ENCODE measurements at places on chromosomes 1 and 21.

DNA sequence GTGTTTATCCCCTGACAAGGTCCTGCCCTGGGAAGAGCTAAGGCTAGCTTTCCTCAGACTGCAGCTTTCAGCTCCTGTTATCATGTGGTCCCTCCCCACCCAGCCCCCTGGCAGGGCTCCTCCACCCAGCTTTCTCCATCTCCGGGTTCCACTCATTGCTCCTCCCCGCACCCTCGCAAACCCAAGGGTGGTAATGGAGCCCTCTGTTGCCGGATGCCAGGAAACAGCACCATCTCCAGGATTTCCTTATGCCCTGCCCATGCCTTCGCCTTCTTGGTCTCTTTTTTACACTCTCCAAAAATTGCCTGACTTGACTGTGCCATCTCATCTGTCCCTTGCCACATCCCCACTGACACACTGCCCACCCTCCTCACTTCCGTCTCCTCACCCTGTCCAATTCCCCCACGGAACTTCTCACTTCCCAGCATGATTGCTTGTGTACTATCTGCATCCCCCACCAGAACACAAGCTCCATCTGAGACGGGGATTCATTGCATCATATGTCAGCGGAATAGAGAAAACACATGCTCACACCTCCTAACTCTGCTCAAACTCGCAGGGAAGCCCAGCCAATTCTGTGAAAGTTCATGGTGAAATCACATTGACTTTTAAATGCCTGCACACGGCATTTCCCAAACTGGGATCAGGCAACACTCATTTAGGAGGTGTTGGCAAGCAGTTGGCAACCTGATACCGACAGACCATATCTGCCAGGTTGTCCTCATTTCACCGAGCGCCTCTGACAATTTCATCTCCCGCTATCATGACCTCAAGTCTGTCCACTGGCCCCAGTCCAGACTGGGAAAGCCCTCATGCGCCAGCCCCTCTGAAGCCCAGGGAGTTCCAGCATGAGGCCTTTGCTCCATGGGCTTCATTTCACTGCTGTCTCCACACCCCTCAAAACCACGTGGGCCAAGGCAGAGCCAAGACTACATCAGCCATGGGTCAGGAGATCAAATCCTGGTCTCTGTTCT lies 201.1 kb downstream of the MATN1 start:
- no peak for DNase-seq

- no peak for DNase-seq
Observed at GRCh38 chr1:2910211-2910610, 108.7 kb upstream of the TTC34 start.

- DNase-seq: no peak
Observed at GRCh38 chr21:27564684-27565301, 597.9 kb upstream of the ADAMTS5 start.

- no peak for DNase-seq
Observed at GRCh38 chr21:39033878-39034589, 149.2 kb downstream of the PSMG1 start.

DNA sequence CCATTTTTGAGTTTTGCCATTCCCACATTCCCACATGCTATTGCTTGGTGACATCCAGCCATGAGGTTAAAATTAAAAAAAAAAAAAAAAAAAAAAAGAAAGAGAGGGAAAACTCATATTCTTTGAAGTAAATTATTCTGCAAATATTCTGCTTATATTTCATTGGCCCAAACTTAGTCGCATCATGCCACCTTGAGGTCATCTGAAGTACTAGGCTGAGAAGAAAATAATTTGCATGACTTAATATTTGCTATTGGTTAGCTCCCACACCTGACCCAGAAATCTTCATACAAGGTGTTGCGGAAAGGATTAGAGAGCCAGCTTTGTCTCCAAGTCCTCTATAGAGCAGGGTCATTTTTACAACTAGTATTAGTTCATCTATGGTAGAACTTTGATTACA lies 2206.0 kb downstream of the MRPL39 start:
- no peak for DNase-seq

- DNase-seq: no peak
Observed at GRCh38 chr1:229888561-229889001, 178.5 kb upstream of the GALNT2 start.

DNA sequence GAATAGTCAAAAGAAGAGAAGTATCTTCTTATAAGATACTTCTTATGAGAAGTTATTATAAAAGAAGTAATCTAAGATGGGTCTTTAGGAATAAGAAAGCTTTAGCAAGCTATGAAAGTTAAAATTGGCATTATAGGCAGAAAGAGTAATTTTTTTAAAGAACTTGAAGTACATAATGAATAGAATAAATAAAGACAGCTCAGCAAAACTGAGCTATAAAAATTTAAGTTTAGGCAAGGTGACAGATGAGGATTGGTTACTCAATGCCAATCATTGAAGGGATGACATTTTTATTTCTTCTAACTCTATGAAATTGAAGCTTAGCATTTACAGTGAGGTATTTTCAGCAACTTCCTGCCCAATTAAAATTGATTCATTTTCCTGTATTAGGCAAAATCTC lies 966.8 kb downstream of the BRINP3 start:
- DNase-seq: no peak

DNA sequence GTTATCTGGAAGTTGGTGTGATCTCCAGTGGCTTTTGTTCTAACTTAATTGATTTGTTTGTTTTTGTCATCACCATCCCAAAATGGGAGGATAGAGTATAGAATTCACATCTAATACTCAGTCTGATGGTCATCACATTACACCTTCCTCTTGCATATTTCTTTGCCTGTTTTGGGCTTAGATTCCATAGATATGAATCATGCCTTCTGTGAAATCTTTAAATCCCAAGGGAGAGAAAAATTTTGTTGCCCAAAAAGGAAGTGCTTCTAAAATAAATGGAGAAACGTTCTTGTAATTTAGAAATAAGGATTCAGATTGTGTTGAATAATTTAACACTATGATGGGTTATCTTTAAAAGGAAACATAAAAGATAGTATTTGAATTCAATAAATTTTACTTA lies 446.0 kb upstream of the LRRC7 start:
- DNase-seq: no peak

DNA sequence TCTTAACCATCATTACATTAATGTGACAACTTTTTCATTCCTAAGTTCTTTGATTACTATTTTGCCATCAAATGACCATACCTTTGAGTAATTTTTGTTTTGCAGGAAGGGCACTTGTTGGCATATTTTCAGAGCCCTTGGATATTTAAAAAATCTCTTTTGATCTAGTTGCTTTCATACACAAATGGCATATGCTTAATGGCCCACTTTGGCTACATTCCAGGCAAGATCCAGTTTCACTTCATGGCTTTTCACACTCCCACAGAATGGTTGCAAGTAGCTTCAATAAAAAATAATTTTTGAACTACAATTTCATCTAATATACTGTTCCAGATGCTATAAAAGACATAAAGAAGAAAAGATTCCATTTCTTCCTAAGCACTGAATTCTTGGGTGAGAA lies 18.1 kb downstream of the ADAM30 start:
- no peak for DNase-seq

GRCh38 chr1:173429471-173430402 lies 47.4 kb upstream of the PRDX6 start:
- peak; percentile 23 for DNase-seq

- no peak for DNase-seq
Observed at GRCh38 chr1:155974208-155975115, 3.9 kb downstream of the ARHGEF2 start.

GRCh38 chr1:31415658-31416057 lies 2.6 kb downstream of the SERINC2 start:
- DNase-seq: no peak

GRCh38 chr1:185258676-185259075 lies 58.4 kb downstream of the IVNS1ABP start:
- DNase-seq: no peak

DNA sequence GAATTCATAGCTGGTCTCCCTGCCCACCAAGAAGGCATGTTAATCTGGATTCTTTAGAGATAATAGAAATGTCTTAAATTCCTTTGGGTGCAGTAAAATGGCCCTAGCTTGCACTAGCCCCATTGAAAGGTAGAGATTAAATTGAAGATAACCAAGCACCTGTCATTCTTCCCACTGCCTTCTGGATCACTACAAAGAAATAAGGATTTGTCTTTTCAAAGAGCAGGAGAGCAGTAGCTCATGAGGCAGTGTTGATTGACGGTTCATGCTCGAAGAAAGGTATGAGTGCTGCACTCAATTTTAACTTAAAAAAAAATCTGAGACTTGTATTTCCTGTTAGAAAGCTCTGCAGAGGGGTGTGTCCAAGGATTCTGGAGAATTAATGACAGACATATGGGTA lies 74.9 kb upstream of the F3 start:
- no peak for DNase-seq

- DNase-seq: no peak
Observed at GRCh38 chr1:211660718-211661222, 14.7 kb downstream of the NEK2 start.

GRCh38 chr1:91731815-91732214 lies 154.1 kb downstream of the TGFBR3 start:
- DNase-seq: peak; percentile 15

DNA sequence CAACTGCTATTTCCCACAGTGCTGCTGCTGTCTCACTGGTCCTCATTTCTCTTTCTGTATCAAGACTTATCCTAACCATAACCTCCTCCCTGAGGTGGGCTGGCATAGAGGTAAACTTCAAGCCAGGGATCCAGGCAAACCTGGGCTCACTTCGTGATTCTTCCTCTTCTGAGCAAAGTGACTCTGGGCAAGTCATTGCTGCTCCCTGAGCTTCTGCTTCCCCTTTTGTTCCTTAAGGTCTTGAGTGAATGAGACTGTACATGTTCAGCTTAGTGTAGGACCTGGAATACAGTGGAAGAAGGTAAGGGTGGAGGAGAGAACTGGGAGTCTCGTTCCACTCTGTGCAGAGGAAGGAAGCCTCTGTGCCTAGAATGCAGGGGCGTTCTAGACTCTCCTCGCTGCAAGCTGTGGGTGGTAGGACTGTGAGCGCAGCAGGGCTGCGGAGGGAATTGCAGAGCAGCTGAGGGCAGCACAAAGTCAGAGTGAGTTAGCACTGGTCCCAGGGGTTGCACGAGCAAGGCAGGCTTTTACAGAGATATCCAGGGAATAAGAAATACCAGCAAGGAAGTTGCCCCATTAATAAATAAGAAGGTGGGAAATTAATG lies 11.4 kb upstream of the ERI3 start:
- DNase-seq: no peak

DNA sequence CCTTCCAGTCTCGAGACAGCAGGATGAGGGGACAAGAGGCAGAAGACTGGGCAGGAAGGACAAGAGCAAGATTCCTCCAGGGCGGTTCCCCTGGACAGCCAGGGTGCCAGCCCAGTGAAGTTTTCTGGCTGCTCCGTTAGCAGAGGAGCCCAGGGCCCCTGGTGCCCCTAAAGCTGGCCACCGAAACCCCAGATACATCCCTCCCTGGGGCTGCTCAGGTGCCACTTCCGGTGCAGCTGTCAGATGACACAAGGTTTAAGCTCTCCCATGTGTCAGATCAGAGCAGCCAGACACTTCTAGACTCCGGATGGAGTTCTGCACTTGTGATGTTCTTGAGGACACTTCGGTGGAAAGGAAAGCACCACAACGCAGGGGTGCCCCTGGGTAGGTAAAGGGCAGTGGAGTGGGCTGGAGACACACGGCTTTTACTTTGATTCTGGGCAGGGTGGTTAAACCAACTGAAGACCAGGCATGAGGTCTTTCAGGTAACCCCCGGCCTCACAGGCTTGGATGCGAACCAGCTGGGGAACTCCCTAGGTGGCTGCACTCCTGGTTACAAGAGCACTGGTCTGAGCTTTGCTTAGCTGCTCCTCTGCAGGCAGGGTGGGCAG lies 85.7 kb downstream of the ITPKB start:
- DNase-seq: no peak

GRCh38 chr1:220997791-220998190 lies 118.5 kb downstream of the HLX start:
- DNase-seq: no peak

DNA sequence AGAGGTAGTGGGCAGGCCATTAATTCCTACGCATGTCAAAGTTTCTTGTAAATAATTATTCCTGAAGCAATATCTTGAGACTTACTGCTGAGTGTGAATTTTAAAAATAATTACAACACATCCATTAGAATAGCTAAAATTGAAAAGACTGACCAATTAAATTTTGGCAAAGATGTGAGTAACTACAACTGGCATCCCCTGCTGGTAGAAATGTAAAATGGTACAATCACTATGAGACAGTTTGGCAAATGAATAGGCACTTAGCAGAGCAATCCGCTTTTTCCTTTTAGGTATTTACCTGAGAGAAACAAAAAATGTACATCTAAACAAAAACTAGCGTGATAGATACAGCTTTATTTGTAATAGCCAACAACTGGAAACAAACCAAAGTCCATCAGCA lies 798.9 kb downstream of the BRINP3 start:
- no peak for DNase-seq

GRCh38 chr1:157233131-157233530 lies 94.9 kb upstream of the ETV3 start:
- no peak for DNase-seq

DNA sequence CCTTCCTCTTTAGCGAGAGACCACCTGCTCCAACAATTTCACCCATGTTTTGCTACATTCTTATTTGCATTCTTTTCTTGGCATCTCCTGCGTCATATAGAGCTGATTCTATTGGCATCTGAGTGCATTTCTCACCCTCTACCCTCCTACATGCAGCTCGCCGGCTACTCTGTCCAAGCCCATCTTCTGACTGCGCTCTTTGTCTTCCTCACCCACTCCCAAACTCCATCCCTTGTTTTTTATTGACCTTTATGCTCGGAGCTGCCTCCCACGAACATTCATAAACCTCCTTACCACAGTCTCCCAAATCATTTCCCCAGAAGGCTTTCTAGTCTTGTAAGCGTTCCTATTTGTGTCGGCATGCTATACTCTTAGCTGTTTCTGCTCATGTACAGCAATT lies 33.6 kb upstream of the FMN2 start:
- no peak for DNase-seq

- no peak for DNase-seq
Observed at GRCh38 chr1:208269338-208269666, 25.1 kb upstream of the PLXNA2 start.

DNA sequence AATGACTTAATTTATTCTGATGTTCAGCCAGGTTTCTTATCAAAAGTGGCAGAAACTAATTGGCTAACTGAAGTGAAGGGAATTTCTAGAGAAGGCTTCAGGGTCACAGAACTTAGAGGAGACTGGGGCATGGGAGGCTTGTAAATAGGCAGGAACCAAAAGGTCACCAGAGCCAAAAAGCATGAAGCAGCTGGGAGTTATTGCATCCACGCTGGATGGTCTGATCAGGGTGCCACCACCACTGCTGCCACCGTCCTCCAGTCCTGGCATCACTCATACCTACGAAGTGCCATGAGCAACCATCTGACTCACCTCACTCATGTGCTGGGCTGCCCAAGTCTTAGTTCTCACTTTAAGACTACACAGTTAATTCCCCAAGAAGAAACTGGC lies 82.5 kb upstream of the DPH5 start:
- no peak for DNase-seq

DNA sequence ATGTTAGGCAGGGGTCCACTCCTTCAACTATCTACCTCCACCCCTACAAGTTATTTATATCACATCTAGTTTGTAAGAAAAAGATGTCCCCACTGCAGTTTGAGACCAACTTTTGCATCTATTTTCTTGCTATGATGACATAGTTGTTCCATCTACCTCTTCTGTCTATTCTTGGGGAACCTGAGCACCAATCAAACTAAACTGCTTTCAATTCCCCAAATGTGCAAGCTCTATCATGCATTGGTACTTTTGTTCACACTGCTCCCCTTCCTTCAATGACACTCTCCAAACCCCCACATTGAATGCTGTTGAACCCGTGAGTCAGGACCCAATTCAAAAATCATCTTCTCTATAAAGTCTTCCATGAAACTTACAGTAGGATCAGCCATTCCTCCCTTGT lies 16.0 kb upstream of the FRRS1 start:
- DNase-seq: no peak

All from stimulated activated CD8-positive, alpha-beta memory T cell treated with anti-CD3 and anti-CD28 coated beads, Interleukin-15, amount 100 ng/mL, for 4 hours (primary cell).